GM19239 (cell line): ENCODE measurements at places on chromosomes 11 and 22.
A peak's percentile ranks its signal among the peaks of the same experiment; 100 is the strongest.

- DNase-seq, result no peak
Observed at GRCh38 chr11:64103277-64103985, 62.5 kb downstream of the MACROD1 start.

GRCh38 chr11:88689548-88690240 is 352.2 kb upstream of the CTSC start:
- DNase-seq, result no peak

DNA sequence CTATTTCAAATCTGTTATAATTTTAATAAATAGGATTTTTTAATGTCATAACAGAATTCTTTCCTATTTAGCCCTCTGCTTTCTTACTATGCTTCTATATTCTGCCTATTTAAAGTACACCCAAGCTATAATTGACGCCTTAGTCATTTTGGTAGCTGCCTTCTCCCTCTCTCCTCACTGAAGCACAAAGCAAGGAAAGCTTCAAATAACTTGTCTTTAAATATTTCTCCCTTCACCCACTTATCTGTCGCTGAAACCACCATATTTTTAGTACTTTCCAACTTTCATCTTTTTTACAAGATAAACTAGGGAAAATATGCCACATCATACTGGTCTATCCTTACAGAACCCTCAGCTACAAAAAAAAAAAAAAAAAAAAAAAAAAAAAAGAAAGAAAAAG is 127.9 kb downstream of the ENTHD1 start:
- no peak for DNase-seq

DNA sequence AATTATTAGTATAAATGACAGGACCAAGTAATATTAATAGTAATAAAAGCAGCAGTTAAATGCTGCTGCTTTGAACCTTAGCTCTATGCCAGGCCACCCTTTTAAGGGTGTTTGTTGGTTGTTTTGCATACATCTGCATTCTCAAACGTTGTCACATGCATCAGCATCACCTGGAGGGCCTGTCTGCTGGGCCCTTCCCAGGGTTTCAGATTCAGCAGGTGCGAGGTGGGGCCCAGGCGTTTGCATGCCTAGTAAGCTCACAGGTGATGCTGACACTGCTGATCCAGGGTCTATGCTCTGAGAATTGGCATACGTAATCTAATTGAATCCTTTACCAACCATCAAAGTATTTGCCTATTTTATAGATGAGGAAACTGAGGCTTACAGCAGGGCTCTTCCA is 246.5 kb downstream of the CADM1 start:
- DNase-seq, result no peak

- no peak for DNase-seq
Observed at GRCh38 chr22:46894851-46895640, 132.6 kb downstream of the TBC1D22A start.

- DNase-seq, result no peak
Observed at GRCh38 chr11:6663794-6664469, 8.3 kb upstream of the DCHS1 start.

GRCh38 chr22:22431271-22432220 is 77.0 kb downstream of the ZNF280B start:
- DNase-seq, result peak; percentile 69

GRCh38 chr11:122100037-122100755 is 15.8 kb downstream of the BLID start:
- no peak for DNase-seq

GRCh38 chr11:92890846-92891245 is 78.6 kb upstream of the MTNR1B start:
- no peak for DNase-seq

DNA sequence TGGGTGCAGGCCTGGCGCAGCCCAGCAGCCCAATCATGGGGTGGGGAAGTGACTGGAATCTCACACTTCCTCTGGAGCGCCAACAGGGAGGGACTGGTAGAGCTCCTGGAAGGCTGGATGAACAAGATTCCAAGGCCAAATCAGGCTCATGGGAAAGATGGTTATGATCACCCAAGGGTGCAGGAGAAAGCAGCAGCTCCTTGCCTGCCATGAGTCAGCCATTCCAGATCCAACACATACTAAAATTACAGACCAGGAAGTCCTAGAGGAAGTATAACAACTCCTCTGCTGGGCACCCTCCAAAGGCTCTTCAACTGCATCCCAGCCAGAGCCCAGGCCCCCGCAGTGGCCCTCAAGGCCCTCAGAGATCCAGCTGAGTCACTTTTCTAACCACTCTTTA is 427.3 kb downstream of the TENM4 start:
- no peak for DNase-seq

- no peak for DNase-seq
Observed at GRCh38 chr11:60926500-60926899, 2.2 kb downstream of the TMEM132A start.

DNA sequence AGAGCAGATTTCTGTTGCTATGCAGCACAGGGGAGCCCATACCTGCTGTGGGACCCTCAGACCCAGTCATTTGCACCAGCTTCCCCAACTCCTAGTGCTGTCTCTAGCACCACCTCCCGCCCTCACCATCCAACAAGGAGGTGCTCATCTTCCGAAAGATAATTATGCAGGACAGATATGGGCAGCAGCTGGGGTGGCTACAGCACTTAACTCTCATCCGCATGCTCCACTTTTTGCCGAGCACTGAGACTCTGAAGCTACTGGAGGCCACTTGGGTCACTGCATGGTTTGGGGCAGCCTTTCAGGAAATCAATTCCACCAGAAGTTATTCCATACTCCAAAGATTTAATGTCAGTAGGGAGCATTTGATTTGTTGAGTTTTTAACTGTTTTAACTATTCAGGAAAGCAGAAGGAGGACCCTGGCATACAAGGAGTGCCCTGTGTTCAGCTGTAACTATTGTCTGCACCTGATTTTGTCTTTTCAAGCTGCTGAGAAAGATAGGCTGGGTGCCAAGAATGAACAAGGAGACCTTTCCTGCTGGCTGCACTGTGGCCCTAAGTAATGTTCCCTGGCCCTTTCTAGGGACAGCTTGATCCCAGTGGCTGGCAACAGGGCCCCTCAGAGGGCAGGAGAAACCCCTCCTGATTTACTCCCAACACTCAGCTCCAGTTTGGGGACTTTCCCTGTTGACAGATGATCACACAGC is 67.3 kb upstream of the CSNK2A3 start:
- DNase-seq, result no peak

DNA sequence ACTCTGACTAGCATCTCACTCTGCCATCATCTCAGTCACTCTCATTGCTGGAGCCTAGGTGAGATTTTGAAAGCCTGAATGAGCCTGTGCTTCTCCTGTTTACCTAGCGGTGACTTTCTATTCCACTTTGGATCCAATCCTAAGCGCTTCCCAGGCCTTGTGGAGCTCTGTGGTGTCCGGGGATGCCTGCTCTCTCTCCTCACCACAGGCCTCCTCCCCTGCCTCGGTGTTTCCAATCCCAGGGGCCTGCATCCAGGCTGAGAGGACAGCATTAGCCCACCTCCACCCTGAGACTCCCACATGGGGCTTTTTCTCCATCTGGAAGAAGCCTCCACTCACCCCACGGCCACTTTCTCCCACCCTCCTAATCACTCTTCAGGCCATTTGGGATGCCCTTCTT is 380.3 kb downstream of the NTM start:
- DNase-seq, result no peak
